AG09319 (cell line): ENCODE measurements at places on chromosomes 13 and 19.
A peak's percentile ranks its signal among the peaks of the same experiment; 100 is the strongest.

DNA sequence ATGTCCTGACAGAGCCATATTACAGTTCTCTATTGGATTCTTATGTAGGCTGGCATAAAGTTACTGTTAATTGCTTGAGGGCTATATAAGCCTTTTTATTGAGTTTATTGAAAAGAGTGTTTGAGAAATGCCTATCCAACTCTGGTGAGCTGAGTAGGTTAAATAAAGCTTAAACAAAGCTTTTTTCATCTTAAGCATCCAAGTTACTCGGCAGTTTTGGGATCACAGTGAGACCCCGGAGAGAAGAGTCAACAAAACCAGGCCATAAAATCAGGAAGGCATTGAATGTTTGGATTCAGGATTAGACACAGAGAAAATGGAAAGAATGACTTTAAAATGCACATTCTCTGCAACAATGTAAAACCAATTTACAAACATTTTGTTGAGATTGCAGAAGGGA is 588.5 kb downstream of the DACH1 start:
- no peak for DNase-seq

DNA sequence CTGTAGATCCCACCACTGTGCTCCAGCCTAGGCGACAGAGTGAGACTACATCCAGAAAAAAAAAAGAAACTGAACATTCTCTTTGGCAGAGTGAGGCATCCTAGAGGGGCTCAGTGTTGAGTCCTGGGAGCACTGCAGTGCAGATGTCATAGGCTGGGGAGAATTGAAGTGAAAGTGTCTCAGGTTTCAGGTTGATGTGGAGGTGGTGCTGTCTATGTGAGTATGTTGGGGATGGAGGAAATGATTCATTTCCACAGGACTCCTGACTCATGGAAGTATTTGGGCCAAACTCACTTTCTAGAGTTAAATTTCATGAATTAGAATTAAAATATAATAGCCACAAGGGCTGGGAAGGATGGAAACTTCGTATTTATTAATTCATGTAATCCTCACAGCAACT is 134.4 kb upstream of the TSC22D1 start:
- DNase-seq = peak; percentile 56

- DNase-seq = no peak
These were observed 68.1 kb upstream of the EDNRB start for GRCh38 chr13:77986713-77987112.

DNA sequence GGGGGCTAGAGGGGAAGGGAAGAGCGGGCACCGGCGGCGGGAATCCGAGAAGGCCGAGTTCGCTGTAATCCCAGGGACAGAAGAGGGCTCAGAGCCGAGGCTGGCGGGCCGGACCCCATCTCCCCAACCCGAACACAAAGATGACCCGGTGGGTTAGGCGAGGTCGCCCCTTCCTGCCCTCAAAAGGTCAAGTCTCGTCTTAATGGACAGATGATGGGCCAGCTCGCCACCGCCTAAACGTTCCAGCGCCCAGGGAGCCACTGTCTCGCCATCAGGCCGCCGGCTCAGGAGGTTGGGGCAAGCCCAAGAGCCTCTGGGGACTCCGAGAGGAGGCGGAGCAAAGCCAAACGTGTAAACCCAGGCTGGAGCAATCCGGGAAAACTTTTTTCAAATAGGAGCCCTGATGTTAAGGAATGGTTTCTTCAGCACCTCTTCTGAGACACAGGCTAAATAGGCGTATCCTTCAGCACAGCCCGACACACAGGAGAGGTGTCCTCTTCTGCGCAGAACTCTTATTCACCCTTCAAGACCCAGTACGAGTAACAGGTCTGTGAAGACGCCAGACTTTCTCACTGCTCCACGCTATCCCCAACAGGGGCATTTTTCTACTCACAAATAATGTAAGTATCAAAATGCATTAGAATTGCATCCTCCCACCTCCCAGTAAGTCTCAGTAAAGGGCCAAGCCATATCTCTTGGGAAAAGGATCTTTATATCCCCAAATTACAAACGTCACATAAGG is 6.3 kb upstream of the POU4F1 start:
- DNase-seq = no peak

- no peak for DNase-seq
These were observed 172.4 kb downstream of the SLC7A1 start for GRCh38 chr13:29423050-29423449.

DNA sequence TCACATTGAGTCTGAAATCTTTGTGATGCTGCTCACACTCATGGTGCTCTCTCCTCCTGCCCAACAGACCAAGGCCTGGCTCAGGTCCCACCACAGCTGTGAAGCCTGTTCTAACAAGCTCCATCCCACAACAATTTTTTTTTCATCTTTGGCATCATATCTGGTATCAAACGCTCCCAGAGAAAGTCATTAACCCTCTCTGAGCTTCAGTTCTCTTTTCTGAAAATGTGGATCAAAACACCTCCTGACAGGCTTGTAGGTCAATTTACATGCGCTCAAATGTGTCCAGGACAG is 224.4 kb downstream of the LACC1 start:
- DNase-seq = no peak

DNA sequence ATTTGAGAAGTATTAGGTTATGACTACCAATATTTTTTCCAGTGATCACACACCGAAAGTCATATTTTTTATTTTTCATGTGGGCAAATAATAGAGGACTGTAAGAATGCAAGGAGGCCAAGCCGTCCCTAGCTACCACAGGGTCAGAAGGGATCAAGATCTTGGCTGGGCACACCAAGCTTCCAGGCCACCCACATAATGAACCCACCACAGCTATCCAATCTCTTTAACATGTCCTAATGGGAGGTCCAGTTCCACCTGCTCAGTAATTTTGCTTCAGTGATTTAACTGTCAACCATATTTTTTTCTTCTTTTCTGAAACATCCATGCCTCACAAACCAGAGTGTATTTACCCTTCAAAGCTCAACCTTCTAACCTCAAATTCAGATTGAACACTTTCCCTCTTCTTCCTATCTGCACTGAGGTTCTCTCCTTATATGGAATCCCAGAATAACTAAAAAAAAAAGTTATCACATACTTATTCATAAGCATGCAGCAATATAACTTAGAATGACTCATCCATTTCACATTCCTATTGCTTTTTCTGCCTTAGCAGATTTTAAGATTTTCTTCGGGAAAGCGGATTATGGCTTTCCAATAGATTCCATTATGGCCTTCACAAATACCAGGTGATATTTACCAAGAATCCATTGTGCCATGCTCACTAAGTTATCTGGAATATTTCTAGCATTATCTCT is 12.2 kb downstream of the ARGLU1 start:
- no peak for DNase-seq

GRCh38 chr13:71677124-71677523 is 189.9 kb downstream of the DACH1 start:
- no peak for DNase-seq

- no peak for DNase-seq
These were observed 5.6 kb downstream of the ICAM5 start for GRCh38 chr19:10295305-10295846.

- peak; percentile 83 for DNase-seq
These were observed at the start of gene ZNF229 for GRCh38 chr19:44447916-44448674. ZNF229 (minus strand) TSS chr19:44448472; CDS start chr19:44442847, 5,625 bp downstream.

GRCh38 chr19:50906217-50906616 is 5.0 kb downstream of the KLK4 start:
- DNase-seq = no peak
